NCI-H187 treated with DMSO at 0.1 percent for 48 hours (cell line): ENCODE measurements at places on chromosomes 11 and 22.

DNA sequence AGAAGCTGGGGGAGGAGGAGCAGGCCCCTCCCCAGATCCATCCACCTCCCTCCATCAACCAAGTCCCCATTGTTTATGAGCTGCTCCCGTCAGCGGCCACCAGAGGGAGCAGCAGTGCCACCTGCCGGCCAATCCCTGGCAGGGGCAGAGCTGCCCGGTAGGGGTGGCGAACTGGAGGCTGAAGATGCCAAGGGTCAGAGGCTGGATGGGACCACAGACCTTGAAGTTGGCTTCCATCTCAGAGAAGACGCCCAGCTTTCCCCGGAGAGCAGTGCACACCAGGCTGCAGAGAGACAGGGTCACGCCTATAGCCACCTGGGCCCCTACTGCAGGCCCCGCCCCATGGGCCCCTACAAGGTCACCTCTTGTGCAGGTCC, 3.6 kb downstream of the FIBP start:
- DNase-seq = no peak

DNA sequence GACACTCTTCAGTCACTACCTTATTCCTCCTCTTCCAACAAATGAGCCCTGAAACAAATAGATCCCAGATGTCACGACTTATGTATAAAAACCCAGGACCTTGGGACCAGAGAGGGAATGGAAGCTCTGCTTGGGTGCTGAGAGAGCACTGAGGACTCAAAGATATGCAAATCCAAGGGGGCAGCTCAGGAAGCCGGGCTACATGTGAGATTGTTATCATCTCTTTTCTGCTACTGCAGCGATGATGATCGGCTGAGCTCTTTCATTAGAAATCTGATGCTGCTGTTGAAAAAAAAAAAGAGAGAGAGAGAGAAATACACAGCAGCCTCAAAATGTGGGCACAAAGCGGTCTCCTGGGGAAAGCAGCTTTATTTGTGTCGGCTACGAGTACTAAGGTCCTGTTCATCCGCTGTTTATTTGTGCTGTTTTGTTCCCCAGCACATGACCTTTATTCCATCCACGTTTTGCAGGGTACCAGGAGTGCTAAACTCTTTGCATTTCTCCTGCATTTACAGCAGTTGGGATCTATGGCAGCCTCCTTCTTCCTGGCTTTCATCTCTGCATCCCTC, 120.2 kb downstream of the TRIM29 start:
- no peak for DNase-seq

- DNase-seq = no peak
These were observed 89.0 kb upstream of the SHISAL1 start for GRCh38 chr22:44401783-44402110.

GRCh38 chr11:102591160-102591718, 33.9 kb downstream of the MMP20 start:
- no peak for DNase-seq

- no peak for DNase-seq
These were observed 60.2 kb downstream of the PDE2A start for GRCh38 chr11:72613977-72614376.

DNA sequence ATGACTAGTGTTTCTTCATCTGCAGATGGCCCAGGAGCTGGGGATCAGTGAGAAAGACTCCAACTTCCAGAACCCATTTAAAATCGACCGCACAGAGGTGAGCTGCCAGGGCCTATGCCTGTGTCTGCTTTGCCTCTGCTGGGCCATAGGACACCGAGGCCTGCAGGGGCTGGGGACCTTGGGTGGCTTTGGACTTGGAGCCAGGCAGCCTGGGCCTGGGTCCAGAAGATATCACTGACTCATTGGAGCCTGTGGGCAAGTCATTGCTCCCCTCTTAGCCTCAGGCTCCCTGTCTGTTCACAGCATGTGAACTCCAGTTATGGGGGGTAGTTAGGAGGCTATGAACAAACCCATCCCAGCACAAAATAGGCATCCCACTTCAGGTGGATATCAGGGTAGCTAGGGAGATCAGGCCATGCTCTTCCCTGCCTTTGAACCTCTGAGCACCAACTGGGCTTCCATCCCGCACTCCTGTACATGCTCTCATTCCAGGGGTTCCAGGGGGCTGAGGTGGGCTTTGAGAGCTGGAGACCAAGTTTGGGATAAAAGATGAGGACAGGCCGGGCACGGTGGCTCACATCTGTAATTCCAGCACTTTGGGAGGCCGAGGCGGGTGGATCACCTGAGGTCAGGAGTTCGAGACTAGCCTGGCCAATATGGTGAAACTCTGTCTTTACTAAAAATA, 13.4 kb downstream of the CCDC134 start:
- no peak for DNase-seq

GRCh38 chr11:3139481-3140290, 25.4 kb downstream of the OSBPL5 start:
- DNase-seq = no peak

DNA sequence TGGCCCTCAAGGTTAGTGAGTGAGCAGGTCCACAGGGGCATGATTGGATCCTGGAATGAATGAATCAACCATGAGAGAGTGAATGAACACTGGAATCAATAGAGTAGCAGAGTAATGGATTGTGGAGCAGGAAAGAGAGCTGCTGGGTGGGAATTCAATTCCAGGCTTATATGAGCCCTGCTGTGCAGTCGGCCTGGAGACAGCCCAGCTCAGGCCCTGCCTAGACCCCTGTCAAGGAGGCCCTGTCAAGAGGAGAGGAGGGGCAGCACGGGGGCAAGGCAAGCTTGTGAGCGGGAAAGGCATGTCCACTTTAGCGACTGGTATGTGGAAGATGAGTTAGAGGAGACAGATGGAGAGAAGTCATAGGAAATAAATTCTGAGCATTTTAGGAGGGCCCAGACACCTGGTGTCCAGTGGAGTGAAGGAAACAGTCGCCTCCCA, 1.3 kb upstream of the FOLR1 start:
- DNase-seq = no peak

GRCh38 chr11:45365961-45366618, 79.9 kb upstream of the SYT13 start:
- DNase-seq = no peak

GRCh38 chr22:27748349-27748748, 53.2 kb downstream of the MN1 start:
- DNase-seq = no peak

GRCh38 chr11:27735281-27735680, 35.0 kb upstream of the BDNF start:
- no peak for DNase-seq

DNA sequence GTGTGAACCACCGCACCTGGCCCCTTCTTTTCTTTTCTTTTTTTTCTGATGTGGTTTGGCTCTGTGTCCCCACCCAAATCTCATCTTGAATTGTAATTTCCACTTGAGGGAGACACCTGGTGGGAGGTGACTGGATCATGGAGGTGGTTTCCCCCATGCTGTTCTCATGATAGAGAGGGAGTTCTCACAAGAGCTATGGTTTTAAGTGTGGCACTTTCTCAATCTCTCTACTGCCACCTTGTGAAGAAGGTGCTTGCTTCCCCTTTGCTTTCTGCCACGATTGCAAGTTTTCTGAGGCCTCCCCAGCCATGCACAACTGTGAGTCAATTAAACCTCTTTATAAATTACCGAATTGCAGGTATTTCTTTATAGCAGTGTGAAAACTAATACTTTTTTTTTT, 4.9 kb upstream of the TCN2 start:
- DNase-seq = no peak

- DNase-seq = peak; percentile 15
These were observed 848 bp upstream of the TRPC6 start for GRCh38 chr11:101584655-101585054.

- no peak for DNase-seq
These were observed 34.4 kb downstream of the PRDM11 start for GRCh38 chr11:45180848-45181192.

DNA sequence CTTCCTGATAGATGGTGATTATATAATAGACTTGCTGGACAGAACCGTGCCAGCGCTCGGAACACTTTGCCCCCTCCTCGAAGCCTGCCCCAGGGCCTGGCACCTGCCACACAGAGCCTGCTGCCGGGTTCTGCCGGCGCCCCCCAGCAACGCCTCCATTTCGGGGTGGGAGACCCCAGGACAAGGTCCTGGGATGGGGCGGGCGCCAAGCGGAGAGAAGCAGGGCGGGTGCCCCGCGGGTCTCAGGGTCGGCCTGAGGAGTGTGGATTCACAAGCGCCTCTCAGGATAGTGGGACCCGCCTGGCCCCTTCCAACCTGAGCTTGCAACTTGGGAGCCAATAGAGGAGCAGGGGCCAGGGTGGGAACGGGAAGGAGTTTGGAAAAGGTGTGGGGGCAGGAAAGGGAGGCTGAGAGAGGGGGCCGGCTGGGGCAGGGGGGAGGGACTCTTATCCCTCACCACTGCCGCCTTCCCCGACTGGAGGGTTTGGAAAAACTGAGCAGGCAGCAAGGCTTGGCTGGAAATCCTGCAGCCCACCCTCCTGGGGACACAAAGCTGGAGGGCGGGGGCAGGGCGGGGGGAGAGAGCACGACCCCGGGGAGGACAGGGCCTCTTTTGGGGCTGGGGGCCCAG, 3.3 kb upstream of the BCL9L start:
- no peak for DNase-seq

DNA sequence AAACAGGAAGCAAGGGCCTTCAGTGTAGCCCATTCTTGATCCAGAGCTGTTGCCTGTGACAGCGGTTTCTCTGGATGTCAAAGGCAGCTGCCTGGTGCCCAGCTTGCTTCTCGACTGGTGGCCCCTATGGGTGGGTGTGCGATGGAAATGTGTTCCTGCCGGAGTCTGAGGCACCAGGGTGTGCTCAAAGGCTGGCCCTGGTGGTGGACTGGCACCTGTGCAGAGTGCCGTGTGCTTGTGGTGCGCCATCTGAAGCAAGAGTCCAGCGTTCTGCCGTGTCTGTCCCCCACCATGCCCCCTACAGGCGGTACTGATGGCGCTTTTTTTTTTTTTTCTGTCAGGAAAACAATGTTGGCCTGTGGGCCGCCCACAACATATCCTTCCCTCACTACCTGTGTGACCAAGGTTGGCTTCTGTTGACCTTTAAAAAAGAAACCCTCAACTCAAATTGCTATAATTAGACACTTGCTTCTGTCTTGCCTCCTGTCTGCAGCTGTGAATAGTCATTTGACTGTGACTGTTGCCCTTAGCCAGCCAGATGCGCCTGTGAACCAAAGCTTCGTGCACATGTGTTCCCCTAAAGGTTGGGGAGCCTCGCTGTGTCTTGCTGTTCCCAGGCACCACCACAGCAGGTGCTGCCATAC, 4.7 kb upstream of the RANBP1 start:
- DNase-seq = no peak

- no peak for DNase-seq
These were observed 17.0 kb upstream of the FXYD2 start for GRCh38 chr11:117841551-117842031.

DNA sequence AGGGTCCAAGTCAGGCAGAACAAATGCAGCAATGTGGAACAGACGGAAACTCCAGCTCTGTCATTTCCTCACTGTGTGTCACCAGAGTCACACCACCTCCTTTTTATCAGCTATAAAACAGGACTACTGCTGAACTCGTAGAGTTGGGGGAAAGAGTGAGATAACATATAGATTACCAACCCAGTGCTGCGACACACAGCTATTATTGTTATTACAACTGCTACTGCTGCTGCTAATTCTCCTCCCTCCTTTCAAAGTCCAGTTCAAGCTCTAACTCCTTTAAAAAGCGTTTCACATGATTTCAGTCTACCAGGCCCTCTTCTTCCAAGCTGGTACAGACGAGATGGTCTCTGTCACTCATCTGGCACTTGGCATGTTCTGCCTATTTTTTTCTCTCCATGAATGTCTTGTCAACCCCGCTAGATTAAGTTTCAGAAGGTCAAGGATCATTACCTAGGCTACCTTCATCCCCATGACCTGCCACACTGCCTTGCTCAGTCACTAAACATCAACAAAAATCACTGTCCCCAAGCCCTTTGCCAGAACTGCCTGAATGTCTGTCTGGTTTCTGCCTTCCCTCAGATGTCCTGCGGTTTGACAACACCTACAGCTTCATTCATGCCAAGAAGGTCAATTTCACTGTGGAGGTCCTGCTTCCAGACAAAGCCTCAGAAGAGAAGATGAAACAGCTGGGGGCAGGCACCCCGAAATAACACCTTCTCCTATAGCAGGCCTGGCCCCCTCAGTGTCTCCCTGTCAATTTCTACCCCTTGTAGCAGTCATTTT, 3.7 kb upstream of the MTFP1 start:
- DNase-seq = no peak

GRCh38 chr11:133956650-133957633, at the start of gene IGSF9B:
Gene IGSF9B (minus strand): TSS chr11:133956968. CDS start chr11:133956754, 214 bp downstream.
- DNase-seq = peak; percentile 19

- DNase-seq = no peak
These were observed 20.1 kb upstream of the SPTBN2 start for GRCh38 chr11:66749091-66749490.

- DNase-seq = no peak
These were observed 92.4 kb upstream of the NOX4 start for GRCh38 chr11:89583580-89583979.

DNA sequence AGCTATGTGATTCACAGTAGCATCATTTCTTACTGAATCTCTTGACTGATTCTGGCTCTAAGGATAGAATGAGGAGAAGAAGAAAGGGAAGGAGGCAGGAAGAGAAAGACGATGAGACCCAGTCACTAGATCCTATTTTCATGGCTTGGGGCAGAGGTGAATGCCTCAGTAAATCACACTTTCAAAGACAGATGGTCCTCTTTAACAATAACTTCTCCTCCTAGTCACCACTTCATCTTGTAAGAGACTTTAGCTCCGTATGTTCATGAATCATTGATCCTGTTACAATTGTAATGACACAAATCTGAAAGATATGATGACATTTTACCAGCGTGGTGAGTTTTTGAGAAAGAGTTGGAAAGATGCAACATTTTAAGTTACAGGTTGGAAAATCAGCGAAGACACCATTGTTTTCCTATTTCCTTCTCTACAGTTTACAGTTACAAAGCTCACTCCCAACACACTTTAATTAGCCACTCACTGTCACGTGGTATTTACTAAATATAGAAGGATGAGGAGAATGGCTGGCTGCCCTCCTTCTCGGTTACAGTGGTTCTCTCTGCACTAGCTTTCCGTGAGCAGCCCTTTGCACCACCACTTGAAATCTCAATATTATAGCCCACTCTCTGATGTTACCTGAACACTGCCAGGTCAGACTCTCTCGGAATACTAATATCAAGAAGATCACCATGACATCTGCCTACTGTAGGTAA, 205.8 kb downstream of the CADM1 start:
- peak; percentile 55 for DNase-seq

DNA sequence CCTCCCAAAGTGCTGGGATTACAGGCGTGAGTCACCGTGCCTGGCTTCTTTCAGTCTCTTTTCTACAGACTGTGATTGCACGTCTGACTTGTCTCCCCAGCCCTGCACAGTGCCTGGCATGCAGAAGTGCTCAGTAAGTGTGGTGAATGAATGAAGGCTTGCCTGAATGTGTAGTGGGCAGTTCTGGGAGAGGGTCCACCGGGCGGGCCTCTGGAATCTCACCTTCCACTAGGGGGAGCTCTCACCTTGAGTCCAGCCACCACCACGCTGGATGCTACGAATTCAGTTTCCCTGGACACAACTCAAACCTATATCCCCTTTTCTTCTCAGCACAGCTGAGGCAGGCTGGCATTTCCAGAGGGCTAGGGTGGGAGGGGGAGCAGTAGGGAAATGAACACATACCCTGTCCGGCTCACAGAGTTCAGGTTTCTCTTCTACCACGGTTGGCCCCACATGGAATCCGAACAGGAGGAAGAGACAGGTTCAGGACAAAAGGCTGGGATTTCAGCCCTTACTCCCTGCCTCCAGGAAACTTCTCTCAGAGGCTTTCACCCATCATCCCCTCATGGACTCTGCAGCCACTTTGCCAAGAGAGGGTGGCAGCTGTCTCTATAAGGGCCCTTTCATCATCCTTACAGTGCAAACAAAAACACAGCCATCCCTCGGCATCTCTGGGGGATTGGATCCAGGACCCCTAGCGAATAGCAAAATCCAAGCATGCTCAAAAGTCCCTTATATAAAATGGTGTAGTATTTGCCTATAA, 86.8 kb downstream of the NECTIN1 start:
- no peak for DNase-seq
